Neural progenitor cell (in vitro differentiated cells): ENCODE measurements at places on chromosomes 7 and 10.

- H3K27ac ChIP-seq: no peak overlapping the region
- DNase-seq: no peak
- peaks cover 48% of the 10 kb centered on the region for H3K27me3 ChIP-seq
- H3K4me3 ChIP-seq: no peak overlapping the region
- no peaks in the 10 kb centered on the region for H3K36me3 ChIP-seq
Measured at GRCh38 chr10:49242604-49243003, 54.4 kb upstream of the TMEM273 start.

- H3K27me3 ChIP-seq: no peaks in the 10 kb centered on the region
- no peak for DNase-seq
- H3K4me1 ChIP-seq: peaks cover 8% of the 10 kb centered on the region
Measured at GRCh38 chr10:131580076-131580652, 268.6 kb upstream of the TCERG1L start.

DNA sequence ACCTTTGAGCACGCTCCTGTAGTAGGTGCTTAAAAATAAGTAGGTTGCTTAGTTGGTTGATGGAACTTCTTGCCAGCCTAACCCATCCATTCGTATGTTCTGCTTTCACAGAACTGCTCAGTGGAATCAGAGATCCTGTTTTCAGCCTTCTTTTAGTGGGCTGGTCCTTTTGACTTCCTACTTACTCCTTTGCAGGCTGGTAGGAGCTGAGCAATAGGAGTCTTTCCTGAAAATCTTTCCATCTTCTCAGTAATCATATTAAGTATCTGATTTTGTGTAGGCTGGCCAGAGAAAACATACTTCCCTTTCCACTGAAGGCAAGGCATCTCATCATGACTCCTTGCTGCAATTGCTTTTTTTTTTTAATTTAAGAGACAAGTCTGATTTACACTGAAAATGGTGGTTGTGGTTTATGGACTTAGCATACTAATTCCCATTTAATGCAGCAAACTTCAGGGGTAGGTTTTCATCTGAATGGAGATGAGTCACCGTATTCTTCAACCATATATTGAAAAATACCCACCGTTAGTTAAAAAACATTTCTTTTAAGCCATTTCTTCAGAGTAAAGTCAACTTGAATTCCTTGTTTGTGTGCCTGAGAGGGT is 208.0 kb downstream of the ZNF365 start:
- DNase-seq: no peak
- no peak overlapping the region for H3K27ac ChIP-seq
- no peaks in the 10 kb centered on the region for H3K27me3 ChIP-seq
- no peaks in the 10 kb centered on the region for H3K36me3 ChIP-seq
- H3K4me3 ChIP-seq: no peak overlapping the region

- peaks cover 29% of the 10 kb centered on the region for H3K36me3 ChIP-seq
- H3K27ac ChIP-seq: no peak overlapping the region
- H3K27me3 ChIP-seq: no peaks in the 10 kb centered on the region
- no peak for DNase-seq
- H3K4me1 ChIP-seq: no peaks in the 10 kb centered on the region
- H3K4me3 ChIP-seq: no peak overlapping the region
Measured at GRCh38 chr10:68938117-68938516, 17.9 kb upstream of the DDX21 start.
